Activated CD4-positive, alpha-beta T cell treated with anti-CD3 and anti-CD28 coated beads, Interleukin-2, amount 10 ng/mL, durations not matched to agents 24 days and 14 days (primary cell): ENCODE measurements at places on chromosomes 2 and 18. TPM values are rescaled to one million over a fixed set of nuclear protein-coding genes. Genes with fewer than 3 reads are reported as not detected.

DSC3 gene
- not detected in 2 replicates for total RNA-seq

GCG gene
- not detected in 2 replicates for total RNA-seq

GALR1 gene
- not detected in 2 replicates for total RNA-seq

DNA sequence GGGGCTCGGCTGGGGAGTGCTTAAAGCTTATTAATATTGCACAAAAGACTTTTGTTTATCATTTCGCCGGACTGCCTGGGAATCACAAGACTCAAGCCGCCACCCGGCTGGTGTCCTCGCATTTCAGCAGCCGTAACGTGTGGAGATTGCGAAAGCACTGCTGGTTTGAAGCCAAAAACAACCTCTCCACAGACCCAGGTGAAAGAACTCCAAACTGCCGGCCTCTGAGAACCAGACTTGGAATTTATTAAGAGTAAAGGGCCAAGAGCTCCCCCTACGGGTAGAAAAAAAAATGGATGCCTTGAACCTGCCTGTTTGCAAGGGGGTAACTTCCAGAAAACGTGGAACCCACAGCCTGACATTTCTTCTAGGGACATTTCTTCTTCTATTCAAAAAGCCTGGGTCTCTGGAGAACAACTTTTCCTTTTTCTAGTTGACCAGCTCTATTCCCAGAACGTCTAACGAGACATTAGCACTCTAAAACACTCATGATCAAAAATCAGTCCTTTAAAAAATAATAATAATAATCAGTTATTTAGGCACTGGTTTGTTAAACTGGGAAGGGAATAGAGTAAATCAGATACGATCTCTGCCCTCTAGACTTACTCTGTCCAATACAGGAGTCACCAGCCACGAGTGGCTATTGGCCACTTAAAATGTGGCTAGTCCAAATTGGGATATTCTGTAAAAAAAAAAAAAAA is 216.3 kb downstream of the C1D start:
- no peak overlapping the region for H3K27ac ChIP-seq
- H3K4me1 ChIP-seq = no peaks in the 10 kb centered on the region
- H3K36me3 ChIP-seq = no peaks in the 10 kb centered on the region
- no peak overlapping the region for H3K4me3 ChIP-seq

DNA sequence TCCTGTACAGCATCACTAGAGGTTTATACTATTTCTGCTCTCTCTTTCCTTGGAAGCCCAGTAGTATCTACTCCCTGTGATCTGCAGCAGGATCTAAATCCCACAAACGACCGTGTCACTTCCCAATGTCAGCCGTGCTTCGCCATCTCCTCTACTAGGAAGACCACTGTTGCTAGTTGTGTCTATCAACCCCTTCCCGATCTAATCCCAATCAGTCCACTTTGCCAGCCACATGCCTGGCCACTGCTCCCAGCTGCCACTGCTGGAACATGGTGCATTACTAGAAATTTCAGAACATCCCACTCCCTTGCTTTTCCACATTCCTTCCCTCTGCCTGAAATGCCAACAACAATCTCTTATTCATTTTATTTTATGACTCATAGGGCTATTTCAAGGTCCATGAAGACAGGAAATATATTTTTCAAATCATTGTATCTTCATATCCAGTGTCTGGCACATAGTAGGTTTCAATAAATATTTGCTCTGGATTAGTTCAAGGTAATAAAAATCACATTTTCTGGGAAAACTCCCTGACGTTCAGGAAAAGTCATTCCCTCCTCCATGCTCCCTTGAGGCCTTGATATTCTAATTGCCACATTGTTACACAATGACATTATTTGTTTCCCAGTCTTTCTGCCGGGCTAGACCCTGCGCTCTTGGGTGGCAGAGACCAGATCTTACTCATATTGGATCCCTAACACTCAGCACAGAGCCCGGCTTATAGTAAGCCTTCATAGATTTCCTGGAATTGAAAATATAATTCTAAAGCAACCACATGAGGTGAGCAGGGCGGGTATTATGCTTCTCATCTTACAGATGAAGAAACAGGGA is 2.1 kb upstream of the TRIB2 start:
- no peak for DNase-seq
- H3K36me3 ChIP-seq = peaks cover 4% of the 10 kb centered on the region
- no peak overlapping the region for H3K27ac ChIP-seq
- H3K4me1 ChIP-seq = peaks cover 49% of the 10 kb centered on the region
- H3K27me3 ChIP-seq = peaks cover 4% of the 10 kb centered on the region

GRCh38 chr18:55400590-55401541 is 187.1 kb downstream of the TCF4 start:
- no peaks in the 10 kb centered on the region for H3K36me3 ChIP-seq
- no peaks in the 10 kb centered on the region for H3K27me3 ChIP-seq
- no peak for DNase-seq
- no peak overlapping the region for H3K27ac ChIP-seq
- H3K4me3 ChIP-seq = no peak overlapping the region

DNA sequence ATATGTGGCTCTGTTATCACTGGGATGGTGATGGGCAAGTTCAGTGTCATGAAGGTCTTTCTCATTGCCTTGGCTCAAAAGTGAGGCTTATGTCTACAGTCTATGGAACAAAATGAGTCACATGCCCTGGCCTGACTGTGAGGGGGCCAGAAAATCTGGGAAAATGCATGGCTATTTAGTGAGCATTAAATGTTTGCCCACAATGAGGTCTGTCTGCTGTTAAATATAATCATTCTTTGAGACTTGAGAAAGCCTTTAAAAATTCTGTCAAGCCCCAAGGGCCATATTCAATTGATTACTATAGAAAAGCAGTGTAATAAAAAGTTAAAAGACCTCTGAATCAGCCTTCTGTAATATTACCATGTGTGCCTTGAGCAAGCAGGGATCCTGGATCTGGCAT is 5.5 kb upstream of the RNF144A start:
- H3K4me1 ChIP-seq = peaks cover 82% of the 10 kb centered on the region
- peaks cover 28% of the 10 kb centered on the region for H3K36me3 ChIP-seq
- peak overlapping the region; percentile 81 for H3K4me3 ChIP-seq
